ENCODE measurements at places on chromosomes 5 and 9.

- no peak for DNase-seq
These were observed 40.9 kb downstream of the SVEP1 start for GRCh38 chr9:110538647-110539041.

DNA sequence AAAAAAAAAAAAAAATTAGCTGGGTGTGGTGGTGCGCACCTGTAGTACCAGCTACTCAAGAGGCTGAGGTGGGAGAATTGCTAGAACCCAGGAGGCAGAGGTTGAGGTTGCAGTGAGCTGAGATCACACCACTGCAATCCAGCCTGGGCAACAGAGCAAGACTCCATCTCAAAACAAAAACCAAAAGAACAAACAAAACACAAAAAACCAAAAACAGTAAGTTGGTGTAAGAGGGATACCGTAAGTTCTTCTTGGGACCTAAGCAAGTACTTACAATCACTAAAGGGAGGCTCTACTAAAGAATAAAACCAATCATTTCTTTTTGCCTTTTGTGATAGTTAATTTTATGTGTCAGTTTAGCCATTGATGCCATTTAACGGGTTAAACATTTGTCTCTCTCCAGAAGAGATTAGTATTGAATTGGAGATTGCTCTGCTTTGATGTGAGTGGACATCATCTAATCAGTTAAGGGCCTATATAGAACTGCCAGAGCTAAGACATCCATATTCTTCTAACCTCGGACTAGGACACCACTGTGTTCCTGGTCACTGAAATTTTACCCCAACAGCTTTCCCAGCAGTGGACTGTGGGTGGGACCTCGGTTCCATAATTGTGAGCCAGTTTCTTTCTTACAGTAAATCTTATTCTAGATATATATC, 10.5 kb upstream of the ETF1 start:
- no peak for DNase-seq

GRCh38 chr9:109918339-109919163, 138.6 kb downstream of the PALM2AKAP2 start:
- no peak for DNase-seq

- DNase-seq, result no peak
These were observed 9.7 kb upstream of the LVRN start for GRCh38 chr5:115952588-115952987.

GRCh38 chr9:96056226-96056625, 180.7 kb downstream of the ERCC6L2 start:
- DNase-seq, result no peak

DNA sequence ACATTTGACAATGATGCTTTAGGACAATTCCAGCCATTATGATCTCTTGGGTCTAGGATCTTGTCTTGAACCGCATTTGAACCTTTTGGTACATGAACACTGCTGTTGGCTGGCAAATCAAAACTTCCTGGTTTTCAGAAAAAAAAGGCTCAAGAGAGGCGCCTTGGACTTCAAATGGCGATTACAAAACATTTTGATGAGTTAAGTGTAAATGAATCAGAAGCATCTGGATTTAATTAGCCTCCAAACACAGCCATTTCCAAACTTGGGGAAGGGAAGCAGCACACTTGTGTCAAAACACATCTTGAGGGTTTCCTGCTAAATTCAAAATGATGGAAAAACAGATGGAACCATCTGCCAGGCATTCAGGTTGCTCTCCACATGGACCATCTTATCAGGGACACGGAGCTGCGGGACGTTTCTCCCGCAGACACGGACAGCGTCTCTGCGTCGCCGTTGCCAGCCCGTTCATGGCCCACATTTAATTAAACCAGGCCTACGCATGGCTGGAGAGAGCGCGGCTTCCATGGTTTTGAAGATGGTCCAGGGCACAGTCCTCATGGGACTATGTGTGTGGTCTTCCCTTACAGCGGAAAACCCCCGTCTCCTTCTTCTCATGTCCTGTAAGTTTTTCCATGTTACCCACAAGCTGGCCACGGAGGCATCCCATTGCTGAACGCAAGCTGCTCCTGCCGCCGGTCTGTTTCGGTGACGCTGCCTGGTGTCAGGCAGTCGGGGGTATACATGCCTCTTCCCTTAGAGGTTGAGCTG, 55.8 kb upstream of the PTCH1 start:
- no peak for DNase-seq

- no peak for DNase-seq
These were observed 107.7 kb upstream of the CTSL start for GRCh38 chr9:87618226-87618625.

DNA sequence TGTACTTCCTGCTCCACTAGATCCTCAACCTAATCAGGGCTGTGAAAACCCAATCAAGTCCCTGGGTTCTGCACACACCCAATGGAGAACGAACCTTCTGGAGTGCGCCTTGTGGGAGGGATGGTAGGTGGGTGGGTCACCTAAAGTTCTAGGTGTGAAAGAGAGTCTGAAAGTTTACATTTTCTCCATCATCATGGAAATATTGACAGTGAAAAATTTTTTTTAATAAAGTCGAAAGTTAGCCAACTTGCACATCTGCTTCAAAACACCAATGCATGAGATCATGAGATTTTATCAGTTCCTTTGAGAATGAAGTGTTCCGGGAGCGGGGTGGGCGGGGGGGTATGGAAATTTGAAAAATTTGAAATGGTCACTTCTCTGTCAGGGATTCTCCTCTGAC, 21.7 kb downstream of the TAF11L14 start:
- DNase-seq, result no peak

- no peak for DNase-seq
These were observed 610.9 kb downstream of the RAB3C start for GRCh38 chr5:59193616-59194319.

DNA sequence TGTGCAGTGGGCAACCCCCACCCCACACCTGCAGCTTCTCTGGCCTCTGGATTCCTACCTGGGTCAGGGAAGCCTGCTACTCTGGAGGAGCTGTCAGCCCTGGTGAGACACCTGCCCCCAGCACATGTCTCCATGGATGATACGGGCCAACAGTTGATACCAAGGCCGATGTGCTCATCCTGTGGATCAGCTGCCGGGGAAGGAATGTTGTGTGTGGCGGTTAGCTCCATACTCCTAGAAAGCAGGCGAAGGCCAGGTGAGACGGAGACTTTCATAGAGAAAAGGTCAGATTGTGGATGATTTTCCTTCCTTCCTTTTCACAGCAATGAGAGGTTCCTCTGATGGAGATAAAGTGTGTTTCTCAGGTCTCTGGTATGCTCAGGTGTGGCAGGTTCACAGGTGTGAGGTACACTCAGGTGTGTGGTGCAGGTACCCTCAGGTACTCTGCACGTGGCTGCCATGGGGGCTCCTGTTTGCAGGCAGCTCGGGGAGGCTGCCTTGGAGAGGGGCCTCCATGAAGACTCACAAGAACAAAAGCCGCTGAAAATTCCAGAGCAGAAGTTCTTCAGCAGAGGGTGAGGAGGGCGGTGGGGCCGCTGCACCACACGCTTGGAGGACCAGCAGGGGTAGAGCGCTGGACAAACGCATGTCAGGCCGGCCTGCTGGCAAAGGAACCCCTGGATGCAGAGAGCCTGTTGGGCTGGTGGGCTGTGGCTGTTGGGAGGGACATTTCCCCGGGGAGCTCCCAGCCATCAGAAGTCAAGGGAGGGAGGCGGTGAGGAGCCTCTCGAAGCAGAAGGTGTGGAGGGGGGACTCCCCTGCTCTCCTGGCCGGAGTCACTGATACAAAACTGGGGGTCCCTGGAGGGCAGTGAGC, 5.1 kb upstream of the AHRR start:
- no peak for DNase-seq

DNA sequence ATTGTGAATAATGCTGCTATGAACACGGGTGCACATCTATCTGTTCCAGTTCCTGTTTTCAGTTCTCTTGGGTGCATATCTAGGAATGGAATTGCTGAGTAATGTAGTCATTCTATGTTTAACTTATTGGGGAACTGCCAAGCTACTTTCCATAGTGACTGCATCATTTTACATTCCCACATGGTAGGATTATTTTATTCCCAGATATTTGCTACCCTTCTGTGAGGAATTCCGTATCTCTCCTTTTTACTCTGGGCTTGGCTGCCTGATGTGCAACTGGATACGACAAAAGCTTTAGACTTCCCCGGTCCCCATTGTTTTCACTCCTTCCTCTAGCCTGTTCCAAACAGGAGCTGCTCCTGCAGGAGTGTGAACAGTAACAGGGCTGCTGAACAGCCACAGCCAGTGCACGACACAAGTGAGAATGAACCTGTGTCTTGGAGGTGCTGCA, 7.2 kb downstream of the TAS2R1 start:
- no peak for DNase-seq

DNA sequence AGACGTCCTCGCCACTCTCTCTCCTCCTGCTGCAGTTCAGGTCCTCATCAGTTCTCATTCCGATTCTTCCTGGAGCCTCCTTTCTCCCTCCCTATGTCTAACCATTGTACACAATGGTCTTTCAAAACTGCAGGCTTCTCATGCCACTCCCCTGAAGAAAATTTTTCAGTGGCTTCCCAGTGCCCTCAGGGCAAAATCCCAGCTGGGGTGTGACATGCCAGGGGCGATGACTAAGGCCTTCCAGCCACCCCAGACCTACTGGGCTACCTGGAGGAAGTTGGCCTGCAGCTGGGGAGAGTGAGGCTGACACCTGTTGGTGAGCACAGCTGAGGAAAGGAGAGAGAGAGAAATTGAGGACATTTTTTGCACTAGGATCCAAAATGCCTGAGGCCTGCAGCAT, 65.2 kb downstream of the SREK1 start:
- no peak for DNase-seq

- DNase-seq, result no peak
These were observed 109.9 kb downstream of the EHMT1 start for GRCh38 chr9:137728444-137729311.

- DNase-seq, result no peak
These were observed 69.6 kb upstream of the GNAQ start for GRCh38 chr9:78101247-78101646.

GRCh38 chr9:89743216-89743572, 138.4 kb downstream of the GADD45G start:
- DNase-seq, result no peak

DNA sequence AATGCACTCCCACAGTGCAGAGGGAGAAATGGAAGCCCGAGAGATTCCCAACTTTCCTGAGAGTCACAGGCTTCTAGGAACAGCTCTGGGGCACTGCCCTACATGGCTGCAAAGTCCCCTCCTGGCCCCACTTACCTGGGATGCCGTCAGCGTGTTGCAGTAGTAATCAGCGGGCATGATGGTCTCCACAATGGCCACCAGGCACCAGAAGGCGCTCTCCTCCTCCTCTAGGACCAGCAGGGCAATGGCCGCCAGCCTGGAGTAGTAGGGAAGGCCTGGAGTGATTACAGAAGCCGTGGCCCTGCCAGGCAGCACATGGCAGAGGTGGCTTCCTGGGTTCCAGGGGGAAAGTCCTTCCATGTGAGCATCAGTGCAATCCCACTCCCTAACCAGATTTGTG, 10.7 kb upstream of the CORO2A start:
- no peak for DNase-seq

DNA sequence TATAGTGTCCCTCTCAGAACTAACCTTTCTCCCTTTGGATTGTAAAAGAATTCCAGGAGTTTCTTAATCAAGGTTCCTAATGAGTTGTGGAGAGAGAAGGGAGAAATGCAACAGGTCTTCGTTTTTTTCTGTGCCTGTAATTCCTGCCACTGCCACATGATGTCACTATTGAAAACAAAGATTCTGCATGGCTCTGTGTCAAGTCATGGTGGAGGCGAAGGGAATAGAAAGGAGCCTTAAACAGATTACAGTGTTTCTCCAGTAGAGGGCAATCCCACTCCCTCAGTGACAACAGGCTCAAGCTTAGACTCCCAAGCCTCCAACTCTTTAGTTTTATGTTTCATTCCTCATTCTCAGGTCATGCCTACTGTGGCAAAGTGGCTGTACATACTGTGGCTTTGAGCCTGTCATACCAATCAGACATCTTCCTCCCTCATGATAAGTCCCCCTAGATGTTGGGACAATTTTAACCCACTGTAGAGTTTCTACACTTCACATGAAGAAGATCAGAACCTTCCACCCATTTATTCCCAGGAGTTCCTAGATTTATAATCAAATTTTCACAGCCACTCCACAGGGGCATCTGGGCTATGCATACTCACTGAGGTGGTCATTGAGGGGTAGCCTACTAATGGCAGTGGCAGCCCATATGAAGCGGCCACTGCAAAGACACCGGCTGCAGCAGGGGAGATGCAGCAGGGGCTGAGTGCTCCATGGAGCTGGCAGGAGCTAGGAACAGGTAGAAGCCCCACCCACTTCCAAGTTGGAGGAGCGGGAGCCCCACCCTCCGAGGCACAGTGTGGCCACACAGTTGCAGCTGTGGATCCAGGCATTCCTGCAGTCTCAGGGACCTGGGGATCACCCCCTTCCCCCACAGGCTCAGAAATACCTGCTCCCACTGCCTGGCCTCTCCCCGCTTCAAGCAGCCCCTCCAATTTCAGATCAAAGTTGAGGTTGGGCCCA, 97.4 kb upstream of the TRIM32 start:
- no peak for DNase-seq

GRCh38 chr5:179345183-179345432, 153 bp downstream of the ADAMTS2 start:
- no peak for DNase-seq

DNA sequence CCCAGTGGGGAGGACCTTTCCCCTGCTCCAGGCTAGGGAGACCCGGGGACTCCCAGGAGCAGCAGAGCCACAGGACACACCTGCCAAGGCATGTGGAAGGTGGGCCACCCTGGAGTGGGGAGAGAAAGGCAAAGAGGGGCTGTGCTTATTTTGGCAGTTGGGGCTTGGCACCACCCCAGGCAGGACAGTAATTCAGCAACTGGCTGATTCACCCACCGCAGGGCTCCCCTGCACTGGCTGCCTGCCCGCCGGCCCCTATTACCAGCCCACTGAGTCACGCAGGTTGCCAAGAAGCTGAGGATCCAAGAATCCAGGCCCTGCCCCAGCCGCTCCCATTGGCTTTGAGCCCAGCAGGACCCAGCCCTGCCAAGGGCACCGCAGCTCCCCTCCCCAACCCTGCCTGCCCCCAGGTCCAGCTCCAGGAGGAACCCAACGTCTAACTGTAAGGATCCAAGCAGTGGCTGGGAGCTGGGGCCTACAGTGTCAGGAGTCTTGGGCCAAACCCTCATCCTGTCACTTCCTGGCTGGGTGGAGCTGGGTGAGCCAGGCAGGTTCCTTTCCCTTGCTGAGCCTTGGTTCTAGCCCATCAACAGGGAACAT, 14.2 kb upstream of the RALGDS start:
- DNase-seq, result no peak

DNA sequence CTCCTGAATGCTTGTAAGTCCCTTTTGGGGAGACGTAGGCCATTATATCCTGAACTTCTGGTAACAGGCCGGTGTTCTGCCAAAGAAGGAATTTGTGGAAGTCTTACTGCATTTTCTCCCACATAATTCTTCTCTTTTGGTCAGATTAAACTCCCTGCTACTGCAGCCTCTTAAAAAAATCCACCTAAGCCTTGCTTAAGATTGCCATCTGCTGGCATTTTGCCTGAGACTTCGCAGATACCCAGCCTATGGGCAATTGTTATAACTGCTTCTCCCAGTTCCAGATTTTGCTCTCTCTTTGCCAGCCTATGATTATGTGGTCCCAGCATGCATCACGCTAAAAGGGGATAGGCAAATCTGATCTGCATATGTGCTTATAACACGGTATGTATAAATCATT, 391.6 kb upstream of the CHD1 start:
- no peak for DNase-seq

Measured in stimulated activated CD8-positive, alpha-beta memory T cell treated with anti-CD3 and anti-CD28 coated beads, Interleukin-4, amount 100 ng/mL, for 1 hour (primary cell).